ENCODE measurements at places on chromosomes 5 and 9. TPM values are rescaled to one million over a fixed set of nuclear protein-coding genes. Genes with fewer than 3 reads are reported as not detected.

The EIF4E1B gene
- not detected for total RNA-seq

The LMBRD2 gene
- 11.3 TPM for total RNA-seq

The VCAN gene
- total RNA-seq = 388 TPM

The TUSC1 gene
- total RNA-seq = 3.8 TPM

The CYLC2 gene
- total RNA-seq = not detected

The UBE2QL1 gene
- total RNA-seq = under 0.01 TPM

The C5orf58 gene
- not detected for total RNA-seq
